ENCODE measurements at places on chromosomes 6 and 20.

DNA sequence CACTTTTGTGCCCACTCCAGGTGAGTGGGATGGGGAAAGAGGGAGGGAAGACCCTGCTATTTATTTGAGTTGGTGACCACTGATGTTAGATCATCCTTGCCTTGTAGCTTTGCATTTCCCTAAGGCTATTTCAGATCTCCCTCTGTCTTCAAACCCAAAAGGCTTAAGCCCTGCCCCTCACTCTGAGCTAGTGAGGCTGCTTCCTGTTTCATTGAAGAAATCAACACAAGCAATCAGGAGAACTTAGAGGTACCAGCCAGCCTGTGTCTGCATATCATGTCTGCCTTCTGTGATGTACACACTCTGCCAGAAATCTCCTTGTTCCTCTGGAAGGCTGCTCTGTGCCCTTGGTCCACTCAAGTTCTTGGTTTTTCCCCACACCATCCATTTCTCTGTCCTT is 135.3 kb downstream of the ARID1B start:
- H3K4me1 ChIP-seq = no peaks in the 10 kb centered on the region
- H3K27me3 ChIP-seq = no peaks in the 10 kb centered on the region
- ATAC-seq = no peak

DNA sequence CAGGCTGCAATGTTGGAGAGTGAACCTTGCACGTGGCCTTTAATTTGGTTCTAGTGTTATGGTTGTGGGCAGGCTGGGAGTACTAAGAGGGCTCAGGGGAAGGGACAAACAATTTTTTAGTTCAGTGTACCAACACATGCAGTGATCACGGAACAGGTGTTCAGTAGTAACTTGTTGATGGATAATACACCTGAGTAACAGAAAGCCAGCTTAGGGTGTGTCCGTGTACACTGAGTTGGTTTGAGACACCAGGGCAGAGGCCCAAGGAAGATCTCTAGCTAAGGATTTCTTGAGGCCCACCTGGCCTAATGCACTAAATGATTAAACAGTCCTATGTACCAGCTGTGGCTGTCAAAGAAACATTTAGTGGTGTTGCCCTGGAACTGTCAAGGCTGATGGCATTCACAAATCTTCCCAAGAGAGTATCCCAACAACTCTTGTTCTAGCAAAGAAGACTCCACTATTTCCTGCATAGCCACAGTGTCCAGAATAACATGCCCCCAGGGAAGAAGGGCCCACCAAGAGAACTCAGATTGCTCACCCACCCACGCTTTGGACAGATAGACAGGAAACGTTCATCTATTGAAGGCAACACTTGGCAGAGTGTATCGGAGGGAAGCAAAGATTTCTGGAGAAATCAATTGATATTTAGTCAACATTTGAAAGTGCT is 60.0 kb downstream of the CD83 start:
- H3K27ac ChIP-seq = no peak overlapping the region
- H3K4me1 ChIP-seq = no peaks in the 10 kb centered on the region
- H3K36me3 ChIP-seq = no peaks in the 10 kb centered on the region
- ATAC-seq = no peak

DNA sequence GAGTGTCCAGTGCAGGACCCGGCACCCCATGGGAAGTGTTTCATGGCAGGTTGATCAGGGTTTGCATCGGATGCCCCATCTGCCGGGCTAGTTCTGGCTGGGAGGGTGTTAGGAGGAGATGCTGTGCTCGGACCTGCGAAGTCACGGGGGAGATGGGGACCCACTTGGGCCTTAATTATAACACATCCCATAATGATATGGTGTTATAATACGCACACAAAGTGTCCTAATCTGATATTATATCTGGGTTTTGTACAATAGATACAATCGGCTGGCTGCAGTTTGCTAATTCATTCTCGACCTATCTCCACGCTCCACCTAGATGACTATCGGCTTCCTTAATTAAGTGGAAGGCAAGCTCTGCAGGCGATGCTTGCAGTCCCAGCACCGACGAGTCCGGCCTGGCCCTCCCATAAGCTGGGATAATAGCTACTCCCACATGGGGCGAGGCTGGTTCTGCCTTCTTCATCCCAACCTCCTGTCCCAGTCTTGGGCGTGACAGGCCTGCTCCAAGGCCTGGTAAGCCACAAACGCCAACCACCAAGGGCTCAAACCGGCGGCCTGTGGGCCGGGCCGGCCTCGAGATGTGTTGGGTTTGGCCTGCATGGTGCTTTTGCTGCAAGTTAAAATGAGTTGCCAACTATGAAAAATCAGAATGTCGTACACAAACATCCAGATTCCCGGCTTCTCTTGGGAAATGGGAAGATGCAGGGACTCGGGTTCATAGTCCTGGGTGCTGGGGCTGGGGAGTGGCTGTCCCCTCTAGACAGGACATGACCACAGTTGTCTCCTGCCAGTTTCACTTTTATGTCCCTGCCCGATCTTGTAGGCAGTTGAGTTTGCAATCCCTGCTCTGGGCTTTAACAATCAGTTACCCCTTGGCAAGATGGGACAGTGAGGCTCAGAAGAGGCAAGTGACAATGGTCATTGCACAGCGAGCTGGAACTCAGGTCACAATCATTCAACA is 32.7 kb downstream of the CEBPB start:
- H3K36me3 ChIP-seq = no peaks in the 10 kb centered on the region
- no peak overlapping the region for H3K4me3 ChIP-seq
- no peaks in the 10 kb centered on the region for H3K4me1 ChIP-seq
- no peak for ATAC-seq
- H3K27me3 ChIP-seq = no peaks in the 10 kb centered on the region

GRCh38 chr20:25277051-25277801 is 29.3 kb downstream of the PYGB start:
- H3K27ac ChIP-seq = peak overlapping the region; percentile 81
- no peaks in the 10 kb centered on the region for H3K36me3 ChIP-seq
- H3K27me3 ChIP-seq = no peaks in the 10 kb centered on the region
- ATAC-seq = no peak

GRCh38 chr6:148445116-148445515 is 102.5 kb downstream of the SASH1 start:
- no peaks in the 10 kb centered on the region for H3K27me3 ChIP-seq
- no peak for ATAC-seq
- peaks cover 12% of the 10 kb centered on the region for H3K36me3 ChIP-seq
- H3K27ac ChIP-seq = no peak overlapping the region

DNA sequence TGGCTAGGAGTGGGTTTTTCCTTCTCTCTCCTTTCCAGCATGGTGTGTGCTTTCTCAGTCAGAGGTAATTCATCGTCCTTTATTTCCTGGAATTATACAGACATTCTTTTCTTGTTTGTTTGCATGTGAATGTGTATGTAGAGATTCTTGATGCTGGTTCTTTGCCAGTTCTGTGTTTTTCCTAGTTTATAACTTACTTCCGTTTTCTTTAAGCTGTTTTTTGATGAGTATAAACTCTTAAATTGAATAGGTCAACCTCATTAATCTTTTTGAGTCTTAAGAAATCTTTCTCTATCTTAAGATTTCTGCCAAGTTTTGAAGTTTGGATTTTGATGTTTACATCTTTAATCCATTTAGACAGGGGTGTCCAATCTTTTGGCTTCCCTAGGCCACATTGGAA is 38.7 kb downstream of the IGF2R start:
- H3K27me3 ChIP-seq = no peaks in the 10 kb centered on the region
- peaks cover 15% of the 10 kb centered on the region for H3K4me1 ChIP-seq
- no peak for ATAC-seq
- no peaks in the 10 kb centered on the region for H3K36me3 ChIP-seq
- H3K27ac ChIP-seq = no peak overlapping the region
- H3K4me3 ChIP-seq = no peak overlapping the region

- peak overlapping the region; percentile 67 for H3K4me3 ChIP-seq
- H3K27ac ChIP-seq = peak overlapping the region; percentile 67
- H3K36me3 ChIP-seq = no peaks in the 10 kb centered on the region
- ATAC-seq = no peak
Measured at GRCh38 chr6:10837622-10837994, 731 bp downstream of the MAK start.

GRCh38 chr6:139584599-139584998 is 210.2 kb upstream of the CITED2 start:
- no peak overlapping the region for H3K4me3 ChIP-seq
- ATAC-seq = no peak
- H3K36me3 ChIP-seq = no peaks in the 10 kb centered on the region
- H3K27me3 ChIP-seq = no peaks in the 10 kb centered on the region
- no peak overlapping the region for H3K27ac ChIP-seq
